ENCODE measurements at places on chromosomes 7 and 10. TPM values are rescaled to one million over a fixed set of nuclear protein-coding genes. Genes with fewer than 3 reads are reported as not detected.

DNA sequence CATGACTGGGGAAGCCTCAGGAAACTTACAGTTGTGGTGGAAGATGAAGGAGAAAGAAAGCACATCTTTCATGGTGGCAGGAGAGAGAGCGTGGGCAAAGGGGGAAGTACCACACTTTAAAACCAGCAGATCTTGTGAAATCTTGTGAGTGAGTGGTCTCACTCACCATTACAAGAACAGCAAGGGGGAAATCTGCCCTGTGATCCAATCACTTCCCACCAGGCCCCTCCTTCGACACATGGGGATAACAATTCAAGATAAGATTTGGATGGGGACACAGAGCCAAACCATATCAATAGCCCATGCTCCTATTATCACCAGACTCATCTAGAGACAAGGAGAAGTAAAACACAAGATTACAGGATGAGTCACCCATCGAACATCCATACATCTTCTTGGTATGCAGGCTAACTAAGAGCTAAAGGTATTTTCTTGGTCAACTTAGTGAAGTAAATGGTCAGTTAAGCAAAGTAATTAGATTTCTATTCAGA lies 55.3 kb upstream of the YAE1 start:
- H3K4me1 ChIP-seq, result peaks cover 10% of the 10 kb centered on the region
- no peaks in the 10 kb centered on the region for H3K27me3 ChIP-seq
- no peak overlapping the region for H3K4me3 ChIP-seq
- DNase-seq, result no peak
- H3K36me3 ChIP-seq, result no peaks in the 10 kb centered on the region

DNA sequence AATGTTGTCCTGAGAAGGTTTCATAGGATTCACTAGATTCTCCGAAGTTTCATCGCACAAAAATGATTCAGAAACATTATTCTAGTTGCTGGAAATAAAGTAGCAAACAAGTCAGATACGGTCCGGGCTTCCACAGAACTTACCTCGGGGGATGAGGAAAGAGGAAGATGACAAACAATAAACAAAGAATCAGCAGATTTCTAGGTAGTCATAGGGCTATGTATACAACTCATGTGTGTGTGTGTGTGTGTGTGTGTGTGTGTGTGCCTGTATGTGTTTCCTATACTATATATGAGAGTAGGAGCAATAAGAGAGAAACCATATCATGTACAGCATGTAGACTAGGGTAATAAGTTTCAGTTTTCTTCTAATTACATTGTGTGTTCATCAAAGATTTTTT lies 16.5 kb downstream of the TMEM236 start:
- H3K4me1 ChIP-seq, result no peaks in the 10 kb centered on the region
- H3K4me3 ChIP-seq, result no peak overlapping the region
- no peak overlapping the region for H3K27ac ChIP-seq
- no peaks in the 10 kb centered on the region for H3K36me3 ChIP-seq

GRCh38 chr7:141785706-141786552 lies 4.1 kb upstream of the TAS2R5 start:
- DNase-seq, result no peak
- H3K27me3 ChIP-seq, result no peaks in the 10 kb centered on the region
- H3K36me3 ChIP-seq, result peaks cover 14% of the 10 kb centered on the region
- H3K27ac ChIP-seq, result no peak overlapping the region
- H3K4me1 ChIP-seq, result no peaks in the 10 kb centered on the region

- no peaks in the 10 kb centered on the region for H3K27me3 ChIP-seq
- H3K36me3 ChIP-seq, result peaks cover 8% of the 10 kb centered on the region
- no peak overlapping the region for H3K4me3 ChIP-seq
- DNase-seq, result no peak
- peaks cover 14% of the 10 kb centered on the region for H3K4me1 ChIP-seq
Measured at GRCh38 chr10:71766717-71767419, 6.5 kb downstream of the VSIR start.

Gene FAM131B
- 0.68 TPM for polyA plus RNA-seq

Gene RPEL1
- 0.02 TPM for polyA plus RNA-seq

DNA sequence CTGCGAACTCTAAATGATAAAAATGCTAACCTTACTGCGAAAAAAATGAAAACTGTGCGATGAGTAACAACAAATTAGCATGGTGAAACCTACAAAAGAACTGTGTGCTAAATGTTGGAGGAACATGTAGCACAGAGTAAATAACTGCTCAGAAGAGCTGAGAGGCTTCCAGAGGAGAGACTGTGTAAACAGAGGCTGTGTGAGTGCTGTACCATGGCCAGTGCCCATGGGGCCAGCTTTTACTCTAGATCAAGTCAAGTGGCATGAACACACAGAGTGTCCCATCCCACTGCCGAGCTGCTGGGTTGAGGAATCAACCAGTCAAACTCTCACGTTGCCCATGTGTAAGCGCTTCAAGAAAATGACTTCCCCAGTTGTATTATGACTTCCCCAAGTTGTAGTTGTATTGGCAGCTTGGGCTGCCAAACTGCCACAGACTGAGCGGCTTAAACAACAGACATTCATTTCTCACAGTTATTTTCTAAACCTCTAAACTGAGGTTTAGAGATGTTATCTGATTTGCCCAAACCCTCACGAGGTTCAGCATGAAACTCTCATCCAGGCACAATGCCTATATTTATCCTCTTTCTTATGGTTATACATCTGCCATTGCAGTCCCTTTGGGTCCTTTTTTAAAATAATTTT lies 270.7 kb downstream of the ABCA13 start:
- no peak overlapping the region for H3K27ac ChIP-seq
- H3K27me3 ChIP-seq, result no peaks in the 10 kb centered on the region
- no peak for DNase-seq
- no peak overlapping the region for H3K4me3 ChIP-seq
- no peaks in the 10 kb centered on the region for H3K36me3 ChIP-seq
